ENCODE measurements at places on chromosomes 16 and 17.

GRCh38 chr17:74883241-74883745 is 10.1 kb downstream of the FADS6 start:
- no peak for DNase-seq

- DNase-seq, result no peak
Observed at GRCh38 chr17:50213026-50214022, 11.9 kb upstream of the COL1A1 start.

- DNase-seq, result no peak
Observed at GRCh38 chr16:56462064-56462796, 10.9 kb downstream of the OGFOD1 start.

GRCh38 chr17:46732754-46733398 is 85.6 kb downstream of the WNT3 start:
- DNase-seq, result no peak

- DNase-seq, result no peak
Observed at GRCh38 chr16:969508-970385, 1.0 kb downstream of the LMF1 start.
